ENCODE measurements at places on chromosomes 12 and 14. TPM values are rescaled to one million over a fixed set of nuclear protein-coding genes. Genes with fewer than 3 reads are reported as not detected.

KCNJ8 gene
- not detected for total RNA-seq

PTPRR gene
- not detected for total RNA-seq

CLEC4A gene
- 1.5 TPM for total RNA-seq

GRCh38 chr12:47797441-47797840, 22.3 kb downstream of the HDAC7 start:
- DNase-seq = peak; percentile 74

DNA sequence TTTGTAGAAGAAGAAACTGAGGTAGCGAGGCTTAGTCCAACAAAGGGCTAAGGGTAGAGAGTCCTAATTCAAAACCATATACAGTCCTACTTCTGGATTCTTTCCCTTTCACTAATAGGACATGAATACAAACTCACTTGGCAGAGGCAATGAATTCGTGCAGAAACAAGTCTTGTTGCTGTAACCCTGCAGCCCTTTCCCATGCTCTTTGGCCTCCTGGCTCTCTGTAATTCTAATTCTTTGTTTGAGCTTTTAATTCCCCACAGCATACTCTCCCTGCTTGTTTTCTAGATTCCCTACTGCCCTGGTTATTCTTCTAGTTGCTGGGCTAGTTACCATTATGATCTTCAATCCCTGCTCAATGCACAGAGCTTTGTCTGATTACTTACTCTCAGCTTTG, 381.4 kb downstream of the ETNK1 start:
- no peak for DNase-seq

GRCh38 chr14:24630872-24631477, 3.0 kb downstream of the GZMB start:
- DNase-seq = peak; percentile 54

GRCh38 chr14:34324363-34324795, 137.7 kb downstream of the SPTSSA start:
- DNase-seq = peak; percentile 76

DNA sequence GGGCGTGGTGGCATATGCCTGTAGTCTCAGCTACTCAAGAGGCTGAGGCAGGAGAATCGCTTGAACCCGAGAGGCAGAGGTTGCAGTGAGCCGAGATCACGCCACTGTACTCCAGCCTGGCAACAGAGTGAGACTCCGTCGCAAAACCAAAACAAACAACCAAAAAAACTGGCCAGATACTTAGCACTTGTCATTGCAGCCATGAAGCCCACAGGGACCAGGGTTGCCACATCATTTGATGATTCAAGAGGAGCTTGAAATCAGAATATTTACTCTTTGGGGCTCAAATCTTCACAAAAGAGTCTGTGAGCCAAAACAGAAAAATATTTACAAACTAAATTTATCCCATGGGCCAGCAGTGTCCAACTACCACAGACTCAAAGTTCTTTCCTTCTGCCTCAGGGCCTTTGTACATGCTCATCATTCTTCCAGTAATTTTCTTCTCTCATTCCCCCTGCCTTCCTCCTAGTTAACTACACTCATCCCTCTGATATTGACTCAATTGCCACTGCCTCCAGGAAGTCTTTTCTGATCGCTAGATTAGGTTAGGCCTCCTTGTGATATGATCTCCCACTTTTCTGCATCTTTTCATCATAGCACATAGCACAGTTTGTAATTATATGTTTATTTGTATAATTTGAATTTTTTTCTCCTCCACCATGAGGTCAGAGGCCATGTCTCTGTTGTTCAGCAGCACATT, 130.8 kb upstream of the PLEKHG7 start:
- no peak for DNase-seq

DNA sequence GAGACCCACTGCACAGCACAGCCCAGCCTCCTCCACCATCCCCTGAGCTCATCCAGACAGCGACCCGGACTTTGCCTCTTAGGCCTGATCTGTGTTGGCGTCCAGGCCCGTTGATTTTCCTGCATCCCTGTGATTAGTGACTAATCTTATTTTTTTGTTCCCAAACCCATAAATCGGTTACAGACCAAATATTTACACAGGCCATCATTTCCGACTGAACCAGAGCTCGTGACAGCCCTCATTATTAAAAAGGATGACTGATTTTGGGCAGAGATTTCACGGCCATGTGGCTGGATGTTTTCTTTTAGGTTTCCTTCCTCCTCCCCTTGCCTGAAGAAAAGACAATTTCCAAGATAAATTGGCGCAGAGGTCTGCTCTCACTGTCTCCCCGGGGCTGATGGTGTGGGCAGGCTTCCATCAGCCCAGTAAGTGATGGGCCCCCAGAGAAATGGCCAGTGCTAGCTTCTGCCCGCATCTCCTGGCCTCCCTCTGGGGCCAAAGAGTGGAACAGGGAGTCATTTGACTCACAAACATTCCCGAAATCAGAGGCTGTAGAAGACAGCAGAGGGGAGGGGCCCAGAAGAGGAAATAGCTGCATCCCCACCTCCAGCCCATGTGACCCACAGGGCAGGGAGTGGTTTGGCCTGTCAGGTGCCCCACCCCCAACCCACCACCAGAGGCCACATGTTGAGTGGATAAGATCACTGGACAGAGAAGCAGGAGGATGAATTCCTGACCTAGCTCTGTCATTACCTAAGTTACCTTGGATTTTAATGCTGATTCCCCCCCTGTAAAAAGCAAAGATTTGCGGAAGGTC, 283.5 kb downstream of the KSR2 start:
- DNase-seq = no peak

- DNase-seq = no peak
Measured at GRCh38 chr14:96442355-96442754, 50.4 kb downstream of the AK7 start.

- DNase-seq = no peak
Measured at GRCh38 chr12:120862664-120863063, 41.5 kb downstream of the SPPL3 start.

DNA sequence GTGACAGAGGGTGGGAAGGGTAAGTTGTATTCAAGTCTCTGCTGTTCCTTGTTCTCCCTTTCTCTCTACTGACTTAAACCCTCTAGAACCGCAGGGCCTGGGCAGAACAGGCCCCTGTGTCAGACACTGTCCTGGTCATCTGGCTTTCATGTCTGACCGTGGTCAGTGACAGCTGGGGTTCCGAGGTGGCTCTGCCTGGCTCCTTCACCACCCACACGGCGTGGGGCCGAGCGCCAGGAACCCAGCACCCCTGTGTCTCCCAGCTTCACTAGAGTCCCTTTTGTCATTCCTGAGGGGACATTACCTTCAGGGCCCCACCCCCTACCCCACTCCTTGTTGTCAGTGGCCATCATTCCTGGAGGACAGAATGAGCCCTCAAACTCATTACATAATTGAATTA, 168.9 kb downstream of the ADGRD1 start:
- no peak for DNase-seq

DNA sequence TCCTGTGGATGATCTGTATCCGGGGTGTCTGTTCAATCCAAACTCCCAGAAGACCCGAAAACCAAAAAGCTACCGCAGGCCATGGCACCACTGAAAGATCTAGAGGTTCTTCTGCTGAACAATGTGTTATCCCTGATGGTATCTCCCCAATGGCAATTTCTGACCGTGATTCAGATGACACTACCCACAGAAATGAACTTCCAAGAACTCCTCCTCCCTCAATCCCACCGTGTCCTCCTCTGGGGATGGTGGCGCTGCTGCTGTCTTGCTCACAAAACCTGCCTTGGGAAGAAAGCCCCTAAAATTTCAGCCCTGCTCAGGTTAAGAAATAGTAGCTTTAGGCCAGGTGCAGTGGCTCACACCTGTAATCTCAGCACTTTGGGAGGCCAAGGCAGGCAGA, 7.8 kb downstream of the CRACR2A start:
- DNase-seq = no peak

All from activated CD4-positive, alpha-beta T cell treated with anti-CD3 and anti-CD28 coated beads, Interleukin-2, amount 10 ng/mL, durations not matched to agents 24 days and 14 days (primary cell).